ENCODE measurements at places on chromosomes 12 and 14.

DNA sequence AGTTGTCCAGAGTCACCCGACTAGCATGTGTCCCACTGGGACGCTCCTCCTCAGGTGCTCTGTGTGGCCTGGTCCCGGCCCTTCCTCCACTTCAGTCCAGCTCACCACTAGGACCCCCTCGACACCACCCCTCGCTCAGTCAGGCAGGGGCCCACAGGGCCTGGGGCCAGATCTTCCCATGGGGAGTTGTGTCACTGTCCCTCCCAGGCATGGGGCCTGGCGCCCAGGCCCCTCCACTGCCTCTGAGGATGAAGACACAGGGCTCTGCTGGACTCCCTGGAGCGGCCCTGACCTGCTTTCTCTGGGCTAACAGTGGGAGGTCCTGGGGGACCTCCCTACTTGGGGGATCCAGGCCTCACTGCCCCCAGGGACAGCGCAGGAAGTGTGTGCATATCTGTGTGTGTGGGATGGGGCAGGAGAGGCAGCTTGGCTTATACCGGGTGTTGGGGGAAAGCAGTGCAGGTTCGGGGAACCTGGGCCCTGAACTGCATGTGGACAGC, 43.8 kb downstream of the KRT80 start:
- DNase-seq, result no peak

DNA sequence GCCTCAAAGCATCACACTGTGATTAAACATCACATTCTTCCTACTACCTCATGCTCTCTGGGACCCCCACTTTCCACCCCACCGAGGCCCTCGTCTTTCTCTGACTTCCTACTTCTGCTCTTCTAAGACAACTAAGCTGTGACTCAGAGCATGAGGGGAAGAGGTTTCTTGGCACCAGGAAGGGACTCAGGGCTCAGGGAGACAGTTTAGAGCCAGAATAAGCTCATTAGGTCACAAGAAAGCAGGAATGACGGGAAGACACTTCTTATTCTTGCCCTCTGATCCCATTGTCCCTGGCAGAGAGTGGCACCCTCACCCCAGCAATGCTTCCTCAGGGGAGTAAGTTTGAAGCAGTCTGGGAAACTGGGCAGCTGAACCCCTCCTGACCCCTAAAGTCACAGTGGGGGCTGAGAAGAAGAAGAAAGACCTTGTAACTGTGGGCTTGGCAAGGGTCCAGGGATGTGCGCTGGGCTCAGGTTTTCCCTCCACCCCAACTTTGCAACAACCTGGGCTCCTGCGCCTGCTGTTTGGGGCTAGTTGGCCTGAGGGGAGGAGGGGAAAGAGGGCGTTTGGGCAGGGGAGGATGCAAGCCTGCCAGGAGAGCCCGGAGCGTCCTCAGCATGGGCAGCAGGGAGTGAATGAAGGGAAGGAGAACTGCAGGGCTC, 64.6 kb upstream of the ACTN1 start:
- DNase-seq, result no peak

GRCh38 chr12:81518638-81519037, 240.5 kb downstream of the PPFIA2 start:
- DNase-seq, result no peak

DNA sequence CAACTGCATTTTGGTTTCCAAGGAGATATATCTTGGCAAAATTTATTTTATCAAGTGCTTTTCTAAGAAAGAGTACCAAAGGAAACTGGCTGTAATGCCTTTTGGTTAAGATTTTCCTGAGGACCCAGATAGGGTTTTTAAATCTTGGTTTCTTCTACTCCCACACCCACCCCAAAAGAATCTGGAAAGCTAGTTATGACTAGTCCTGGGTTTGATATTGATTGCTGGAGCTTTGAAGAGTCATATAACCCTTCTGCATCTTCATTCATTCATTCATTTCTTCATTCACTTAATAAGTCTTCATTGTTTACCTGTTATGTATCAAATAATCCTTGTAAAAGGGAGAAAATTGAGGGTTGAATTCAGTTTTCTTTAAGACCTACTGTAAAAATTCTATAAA, 425.2 kb downstream of the PCNX1 start:
- no peak for DNase-seq

DNA sequence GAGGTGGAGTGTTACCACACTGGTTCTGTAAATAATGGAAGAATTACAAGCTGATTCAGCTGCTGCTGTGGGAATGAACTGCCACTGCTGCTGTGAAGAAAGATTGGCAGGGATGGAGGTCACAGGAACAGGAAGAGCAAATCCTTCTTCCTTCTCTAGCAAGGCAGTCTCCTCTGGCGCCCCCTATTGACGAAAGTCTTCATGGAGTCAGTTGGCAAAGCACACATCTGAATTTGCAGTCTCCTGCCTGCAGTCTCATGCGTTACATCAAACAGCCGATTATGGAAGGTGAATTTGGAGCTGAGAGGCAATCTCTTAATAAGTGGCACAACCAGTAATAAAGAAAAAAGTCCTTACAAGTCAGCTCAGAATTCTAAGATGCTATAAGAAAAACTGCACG, 106.0 kb upstream of the TMTC1 start:
- DNase-seq, result no peak

- no peak for DNase-seq
Measured at GRCh38 chr12:54504550-54504949, 7.0 kb downstream of the NCKAP1L start.

GRCh38 chr12:108839018-108839889, 18.1 kb downstream of the SSH1 start:
- no peak for DNase-seq

GRCh38 chr14:100906420-100906819, 2.9 kb upstream of the RTL1 start:
- DNase-seq, result no peak

GRCh38 chr14:33711811-33712216, 239.1 kb downstream of the EGLN3 start:
- DNase-seq, result no peak

DNA sequence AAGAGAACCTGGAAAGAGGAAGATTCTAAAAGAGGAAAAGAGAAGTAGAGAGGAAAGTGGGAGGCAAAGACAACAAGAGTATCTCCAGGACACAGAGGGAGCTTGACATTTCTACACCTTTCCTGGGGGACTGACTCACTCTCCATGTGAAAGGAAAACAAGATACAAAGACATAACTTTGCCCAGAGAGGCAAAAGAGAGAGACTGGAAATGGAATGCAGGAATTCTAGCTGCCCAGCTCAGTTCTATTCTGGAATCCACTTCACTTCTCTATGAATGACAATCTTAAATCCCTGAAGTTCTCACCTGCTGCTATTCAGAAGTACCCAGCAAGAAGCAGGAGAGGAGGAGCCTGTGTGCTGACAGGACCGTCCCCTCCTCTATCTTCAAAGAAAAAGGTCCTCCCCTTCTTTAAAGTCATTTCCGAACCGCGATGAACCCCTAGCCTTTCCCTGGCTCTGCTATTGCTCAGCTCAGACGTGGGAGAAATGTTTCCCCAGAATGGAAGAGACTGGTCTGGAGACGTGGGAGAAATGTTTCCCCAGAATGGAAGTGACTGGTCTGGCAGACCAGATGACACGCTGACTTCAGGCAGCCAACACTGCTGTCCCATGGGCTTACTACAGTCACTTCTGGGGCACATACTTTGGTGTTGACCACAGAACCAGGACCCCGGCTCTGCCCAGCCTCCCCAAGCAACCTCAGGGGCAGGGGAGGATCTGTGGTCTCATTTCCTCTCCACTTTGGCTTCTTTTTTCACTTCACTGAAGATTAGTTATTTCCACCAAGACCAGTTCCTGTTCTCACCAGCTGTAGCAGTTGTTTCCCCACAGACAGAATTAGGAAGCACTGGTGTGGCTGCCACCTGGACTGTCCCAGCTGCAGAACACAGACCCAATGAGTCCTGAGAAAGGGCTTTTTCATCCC, 8.3 kb downstream of the FMNL3 start:
- DNase-seq, result no peak

- no peak for DNase-seq
Measured at GRCh38 chr12:122858171-122858570, 22.9 kb downstream of the HIP1R start.

DNA sequence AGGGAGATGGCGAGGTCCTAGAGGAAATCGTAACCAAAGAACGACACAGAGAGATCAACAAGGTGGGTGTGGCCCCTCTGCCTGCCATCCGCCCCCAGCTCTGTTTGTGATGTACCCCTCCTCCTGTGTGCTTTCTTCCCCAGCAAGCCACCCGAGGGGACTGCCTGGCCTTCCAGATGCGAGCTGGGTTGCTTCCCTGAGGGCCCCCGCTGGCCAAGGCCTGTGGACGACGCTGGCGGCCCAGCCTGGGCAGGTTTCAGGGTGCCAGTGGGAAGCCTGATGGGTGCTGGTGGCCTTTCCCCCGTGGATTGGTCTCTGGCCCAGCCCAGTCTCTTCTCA, 2.0 kb downstream of the ARL6IP4 start:
- DNase-seq, result no peak

DNA sequence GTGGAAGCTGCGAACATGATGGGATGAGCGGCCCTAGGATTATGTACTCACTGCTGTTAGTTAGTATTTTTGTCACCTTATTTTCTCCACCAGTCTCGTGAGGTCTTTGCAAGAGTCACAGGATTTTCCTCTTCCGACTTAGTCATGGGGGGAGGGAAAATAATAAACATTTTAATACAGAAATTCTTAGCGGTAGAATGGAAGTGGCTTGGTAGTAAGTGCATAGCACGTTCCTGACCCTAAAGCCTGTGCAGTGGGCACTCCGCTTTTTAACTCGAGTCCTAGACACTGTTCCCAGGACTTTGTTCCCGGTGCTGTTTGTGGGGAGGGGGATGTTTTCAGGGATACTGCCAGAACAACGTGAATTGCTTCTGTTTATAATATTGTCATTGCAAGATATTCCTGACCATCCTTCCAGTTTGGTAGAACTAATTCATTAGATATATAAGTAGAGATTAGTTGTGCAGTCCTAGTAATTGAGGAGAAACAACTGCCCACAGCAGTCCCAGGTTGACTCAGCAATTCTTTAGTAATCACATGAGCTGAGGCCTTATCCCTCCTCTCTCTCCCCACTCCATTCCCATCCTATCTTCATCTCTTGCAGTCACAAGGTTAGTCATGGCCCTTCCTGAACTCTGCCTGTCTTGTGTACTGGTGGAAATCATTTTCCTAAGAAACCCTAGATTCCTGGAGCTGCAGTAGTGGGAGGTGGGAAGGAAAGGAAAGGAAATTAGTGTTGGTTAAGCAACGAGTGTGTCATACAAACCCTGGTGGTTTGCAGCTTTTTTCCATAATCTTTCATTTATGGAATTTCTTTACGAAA, 799 bp downstream of the SLC38A6 start:
- peak; percentile 54 for DNase-seq

DNA sequence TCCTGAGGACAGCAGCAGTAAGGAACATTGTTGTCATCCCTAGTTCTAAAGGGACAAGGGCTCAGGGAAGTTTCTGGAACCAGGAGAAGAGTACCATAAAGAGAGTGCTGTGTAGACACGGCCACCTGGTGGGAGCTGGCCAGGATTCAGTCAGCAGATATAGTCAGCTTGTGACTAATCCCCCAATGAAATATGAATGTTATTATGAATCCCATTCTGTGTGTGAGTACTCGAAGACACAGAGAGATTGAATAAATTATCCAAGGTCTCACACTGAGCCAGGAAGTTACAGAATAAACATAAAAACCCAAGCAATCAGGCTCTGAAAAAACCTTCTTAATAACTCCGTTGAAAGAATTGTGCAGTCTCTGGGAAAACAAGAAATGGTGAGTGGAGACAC, 1359.5 kb downstream of the AACS start:
- no peak for DNase-seq

DNA sequence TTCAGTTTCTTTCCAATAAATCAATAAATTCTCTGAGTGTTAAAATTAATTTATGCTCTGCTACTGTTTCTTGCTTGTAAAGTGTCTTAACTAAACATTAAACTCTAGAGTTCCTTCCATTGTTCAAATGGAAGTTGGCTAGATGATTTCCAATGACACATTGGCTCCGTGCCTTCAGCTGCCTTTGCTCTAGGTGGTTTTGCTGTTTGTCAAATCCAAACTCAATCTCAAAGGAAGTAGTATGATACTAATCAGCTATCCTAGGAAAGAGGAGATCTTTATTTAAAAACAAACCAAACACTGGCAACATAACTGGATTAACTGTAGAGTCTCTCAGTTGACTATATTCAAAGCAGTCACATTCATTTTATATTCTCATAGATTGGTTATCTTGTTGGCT, 356.4 kb downstream of the FOXG1 start:
- no peak for DNase-seq

DNA sequence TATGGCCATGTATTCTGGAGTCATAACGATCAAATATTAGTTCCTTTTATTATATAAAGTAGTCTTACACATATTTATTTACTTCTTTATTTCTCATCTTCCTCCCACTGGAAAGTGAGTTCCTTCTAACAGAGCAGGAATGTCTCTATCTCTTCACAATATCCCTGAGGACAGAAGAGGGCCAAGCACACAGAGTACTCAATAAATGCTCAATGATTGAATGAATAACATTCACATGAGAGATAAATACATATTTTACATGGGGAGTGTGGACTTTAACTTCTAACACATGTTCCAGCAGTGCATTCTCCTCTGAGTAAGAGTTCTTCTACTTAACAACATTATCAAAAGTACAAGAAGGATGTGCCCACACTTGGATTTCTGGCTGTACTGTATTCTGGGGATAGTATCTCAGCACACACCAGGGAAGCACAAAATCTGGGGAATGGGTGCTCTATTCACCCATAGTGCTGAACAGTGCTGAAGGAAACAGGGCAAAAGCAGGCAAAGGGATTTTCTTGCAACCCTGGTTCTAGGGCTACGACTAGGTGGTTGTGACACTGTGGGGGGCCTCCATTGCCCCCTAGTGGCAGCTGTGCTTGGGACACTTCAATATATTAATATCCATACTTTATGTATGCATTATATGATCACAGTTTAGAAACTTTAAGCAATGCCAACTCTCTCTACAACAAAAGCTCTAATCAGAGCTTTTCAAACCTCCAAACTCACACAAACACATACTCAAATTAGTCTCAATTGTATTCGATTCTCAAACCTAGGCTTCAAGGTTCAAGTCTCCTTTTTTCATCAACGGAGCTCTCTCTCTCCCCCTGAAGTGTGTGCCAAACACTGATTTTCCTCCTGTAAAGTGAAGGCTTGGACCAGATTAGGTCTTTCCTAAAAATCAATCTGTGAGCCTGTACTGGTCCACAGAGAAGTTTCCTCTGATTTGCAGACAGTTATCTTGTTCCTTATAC, 115.5 kb downstream of the SLC2A13 start:
- DNase-seq, result peak; percentile 22

- DNase-seq, result no peak
Measured at GRCh38 chr12:82963956-82964355, 277.2 kb downstream of the TMTC2 start.

Data from hematopoietic multipotent progenitor cell treated with erythropoietin and hydrocortisone succinate and interleukin-3 and kit ligand, for 15 days (in vitro differentiated cells).